ENCODE measurements at places on chromosomes 2 and 18. TPM values are rescaled to one million over a fixed set of nuclear protein-coding genes. Genes with fewer than 3 reads are reported as not detected.
A peak's percentile ranks its signal among the peaks of the same experiment; 100 is the strongest.

Gene GPAT2
- 4.0 TPM for total RNA-seq

DNA sequence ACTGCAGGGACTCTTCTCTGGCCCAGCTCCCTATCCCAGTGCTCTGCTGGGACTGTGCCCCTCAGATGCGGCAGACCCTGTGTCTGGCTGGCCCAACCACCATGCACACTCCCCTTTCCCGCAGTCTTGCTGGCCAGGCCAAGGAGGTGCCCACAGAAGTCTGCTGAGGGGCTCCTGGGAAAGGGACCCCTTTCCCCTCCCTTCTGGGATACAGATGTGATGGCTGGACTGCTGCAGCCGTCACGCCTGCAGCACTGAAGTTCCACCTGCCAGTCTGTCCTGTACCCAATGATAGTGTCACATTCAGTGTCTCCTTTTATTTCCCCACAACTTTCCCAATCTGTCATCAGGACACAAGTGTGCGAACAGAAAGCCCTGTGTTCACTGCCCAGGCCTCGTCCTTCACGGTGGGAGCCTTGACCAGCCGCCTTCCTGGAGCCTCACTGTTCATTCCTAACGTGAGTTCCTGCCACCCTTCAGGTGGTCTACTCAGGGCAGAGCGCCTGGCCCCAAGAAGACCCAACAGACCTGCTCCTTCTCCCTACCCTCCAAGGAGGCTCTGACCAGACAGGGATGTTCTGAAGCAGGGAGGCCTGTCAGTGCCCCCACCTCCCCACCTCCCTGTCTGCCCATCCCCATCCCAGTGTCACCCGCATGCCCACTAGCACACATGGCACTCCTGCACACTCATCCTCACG is 47.1 kb downstream of the ANKMY1 start:
- peaks cover 6% of the 10 kb centered on the region for H3K4me1 ChIP-seq
- H3K4me3 ChIP-seq = no peak overlapping the region
- H3K27me3 ChIP-seq = no peaks in the 10 kb centered on the region
- no peak for DNase-seq
- H3K36me3 ChIP-seq = peaks cover 32% of the 10 kb centered on the region

DNA sequence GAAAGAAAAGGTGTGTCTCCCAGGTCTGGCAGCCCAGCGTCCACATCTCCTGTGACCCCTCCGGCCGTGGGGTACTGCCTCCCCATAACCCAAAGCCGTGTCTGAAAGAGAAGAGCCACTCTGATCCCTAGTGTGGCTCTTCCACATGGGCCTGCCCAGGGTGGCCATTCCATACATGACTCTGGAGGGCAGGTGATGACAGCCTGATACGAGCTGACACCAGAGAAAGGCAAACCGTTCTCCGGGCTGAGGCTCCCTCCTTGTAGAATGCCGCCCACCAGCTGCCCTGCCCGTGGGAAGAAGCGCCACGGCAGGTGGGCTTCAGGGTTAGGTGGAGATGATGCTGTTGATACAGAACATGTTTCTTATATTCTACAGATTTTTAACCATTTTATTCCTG is 451.6 kb upstream of the SALL3 start:
- DNase-seq = no peak
- no peaks in the 10 kb centered on the region for H3K36me3 ChIP-seq
- H3K27ac ChIP-seq = no peak overlapping the region
- H3K4me3 ChIP-seq = no peak overlapping the region

DNA sequence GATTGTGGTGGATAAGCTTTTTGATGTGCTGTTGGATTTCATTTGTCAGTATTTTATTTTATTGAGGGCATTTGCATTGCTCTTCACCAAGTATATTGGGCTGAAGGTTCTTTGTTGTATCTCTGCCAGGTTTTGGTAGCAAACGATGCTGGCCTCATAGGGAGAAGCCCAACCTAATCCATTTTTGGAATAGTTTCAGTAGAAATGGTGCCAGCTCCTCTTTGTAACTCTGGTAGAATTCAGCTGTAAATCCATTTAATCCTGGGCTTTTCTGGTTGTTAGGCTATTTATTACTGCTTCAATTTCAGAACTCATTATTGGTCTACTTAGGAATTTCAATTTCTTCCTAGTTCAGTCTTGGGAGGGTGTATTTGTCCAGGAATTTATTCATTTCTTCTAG is 309.8 kb upstream of the SETBP1 start:
- H3K27me3 ChIP-seq = no peaks in the 10 kb centered on the region
- H3K27ac ChIP-seq = no peak overlapping the region
- DNase-seq = no peak
- H3K36me3 ChIP-seq = no peaks in the 10 kb centered on the region

DNA sequence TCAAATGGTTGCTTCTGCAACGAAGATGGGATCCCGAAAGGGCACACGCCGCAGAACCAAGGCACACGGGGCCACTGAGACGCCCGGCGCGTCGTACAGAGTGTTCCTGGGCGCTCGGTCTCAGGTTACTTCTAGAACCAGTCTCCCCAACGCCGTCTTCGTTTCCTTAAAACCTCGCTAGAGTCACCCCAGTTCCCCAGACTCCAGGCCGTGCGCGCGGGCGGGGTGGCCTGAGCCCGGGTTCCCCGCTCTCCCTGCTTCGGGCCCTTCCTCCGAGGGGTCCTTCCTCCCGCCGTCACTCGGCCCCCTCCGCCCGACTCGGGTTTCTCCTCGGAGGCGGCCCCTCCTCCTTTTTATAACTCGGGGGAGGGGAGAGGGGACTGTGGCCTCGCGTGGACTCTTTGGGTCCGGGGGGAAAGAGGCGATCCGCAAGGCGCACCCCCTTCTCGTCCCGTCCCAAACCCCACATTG is 774 bp upstream of the FZD7 start:
- H3K27ac ChIP-seq = peak overlapping the region; percentile 44
- H3K4me3 ChIP-seq = peak overlapping the region; percentile 91
- DNase-seq = peak; percentile 30
- peaks cover 11% of the 10 kb centered on the region for H3K4me1 ChIP-seq

GRCh38 chr2:136310005-136310495 is 192.1 kb upstream of the CXCR4 start:
- DNase-seq = no peak
- H3K27ac ChIP-seq = no peak overlapping the region
- H3K36me3 ChIP-seq = no peaks in the 10 kb centered on the region
- H3K4me1 ChIP-seq = no peaks in the 10 kb centered on the region

Gene MEIS1
- total RNA-seq = 0.56 TPM

Gene MYOM1
- 5.6 TPM for total RNA-seq

- no peak for DNase-seq
- no peaks in the 10 kb centered on the region for H3K36me3 ChIP-seq
- H3K27me3 ChIP-seq = no peaks in the 10 kb centered on the region
- H3K27ac ChIP-seq = no peak overlapping the region
- H3K4me1 ChIP-seq = no peaks in the 10 kb centered on the region
Measured at GRCh38 chr2:28053597-28053996, 163.1 kb downstream of the BABAM2 start.

Gene PPP1R1C
- not detected for total RNA-seq

Gene MEP1B
- not detected for total RNA-seq

DNA sequence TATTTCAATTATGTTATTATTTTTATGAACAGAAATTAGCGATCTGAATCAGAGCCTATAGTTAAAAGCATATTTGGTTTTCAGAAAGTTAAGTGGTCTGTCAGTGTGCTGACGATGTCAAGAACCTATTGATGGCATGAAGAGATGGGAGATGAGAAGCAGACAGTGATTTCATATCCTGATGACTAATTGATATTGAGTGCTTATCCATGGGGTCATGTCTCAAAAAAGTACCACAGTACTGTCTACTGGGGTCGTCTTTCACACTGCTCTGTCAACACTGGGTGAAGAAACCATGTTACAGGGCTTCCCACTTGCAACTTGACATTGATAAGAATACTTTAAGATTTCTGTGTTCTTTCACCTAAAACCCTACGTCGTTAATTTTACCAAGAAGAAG is 297.1 kb downstream of the AFF3 start:
- H3K27me3 ChIP-seq = no peaks in the 10 kb centered on the region
- no peaks in the 10 kb centered on the region for H3K4me1 ChIP-seq
- no peaks in the 10 kb centered on the region for H3K36me3 ChIP-seq
- no peak overlapping the region for H3K27ac ChIP-seq

Gene EFHD1
- 2.9 TPM for total RNA-seq

Gene GPBAR1
- 0.80 TPM for total RNA-seq

DNA sequence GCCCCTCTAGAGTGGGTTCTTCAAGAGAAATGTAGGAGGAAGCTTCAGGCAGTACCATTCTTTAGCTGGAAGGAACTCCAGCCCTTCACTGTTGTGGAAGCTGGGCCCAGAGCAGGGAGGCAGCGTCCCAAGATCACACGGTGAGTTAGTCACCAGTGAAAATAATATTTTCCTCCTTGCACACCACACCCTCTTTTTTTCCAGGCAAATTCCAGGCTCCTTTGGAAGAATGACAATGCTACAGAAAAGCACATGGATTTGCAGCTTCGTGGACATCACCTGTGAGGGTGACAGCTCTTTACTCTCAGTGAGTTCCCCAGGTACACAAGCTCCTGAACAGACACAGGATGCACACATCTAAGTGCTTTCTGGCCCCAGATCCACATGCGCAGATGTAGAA is 157.1 kb downstream of the COL6A3 start:
- DNase-seq = no peak
- H3K36me3 ChIP-seq = no peaks in the 10 kb centered on the region

Gene ERBB4
- total RNA-seq = not detected

Data from naive thymus-derived CD4-positive, alpha-beta T cell (primary cell).